ENCODE measurements at places on chromosomes 2 and 18. TPM values are rescaled to one million over a fixed set of nuclear protein-coding genes. Genes with fewer than 3 reads are reported as not detected.

The STAT4 gene
- total RNA-seq, result 0.80 TPM

The KIF1A gene
- total RNA-seq, result 3.0 TPM

The SERPINB4 gene
- total RNA-seq, result not detected

The RGPD4 gene
- not detected for total RNA-seq

DNA sequence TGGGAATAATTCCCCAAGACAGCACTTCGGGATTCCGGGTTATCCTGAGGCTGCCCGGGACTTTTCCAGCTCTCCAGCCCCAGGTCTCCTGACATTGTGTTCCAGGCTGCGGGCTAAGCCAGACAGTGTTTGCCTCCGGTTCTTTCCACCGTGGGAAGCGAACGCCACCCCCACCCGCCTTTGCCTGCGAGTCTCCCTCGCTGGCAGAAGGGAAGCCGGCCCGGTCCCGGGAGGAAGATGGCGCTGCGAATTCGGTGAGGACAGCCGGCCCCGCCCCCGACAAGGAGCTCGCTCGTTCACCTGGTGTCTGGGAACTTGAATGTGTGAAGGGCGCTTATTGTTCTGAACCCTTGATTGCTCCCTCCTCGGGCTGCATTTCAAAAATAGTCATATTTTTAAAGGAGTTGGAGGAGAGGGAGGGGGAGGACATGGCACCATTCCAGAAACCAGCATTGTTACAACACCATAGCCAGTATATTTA lies 2.9 kb downstream of the LRATD1 start:
- DNase-seq, result no peak
- H3K36me3 ChIP-seq, result no peaks in the 10 kb centered on the region
- H3K27ac ChIP-seq, result peak overlapping the region; percentile 91

- DNase-seq, result no peak
- no peaks in the 10 kb centered on the region for H3K36me3 ChIP-seq
- H3K4me3 ChIP-seq, result no peak overlapping the region
- H3K4me1 ChIP-seq, result no peaks in the 10 kb centered on the region
- H3K27me3 ChIP-seq, result no peaks in the 10 kb centered on the region
These were observed 55.4 kb upstream of the SMIM21 start for GRCh38 chr18:75482880-75483279.

- H3K36me3 ChIP-seq, result peaks cover 9% of the 10 kb centered on the region
- H3K27ac ChIP-seq, result no peak overlapping the region
- no peaks in the 10 kb centered on the region for H3K27me3 ChIP-seq
- DNase-seq, result no peak
These were observed 43.2 kb downstream of the CYB5A start for GRCh38 chr18:74248595-74248994.

DNA sequence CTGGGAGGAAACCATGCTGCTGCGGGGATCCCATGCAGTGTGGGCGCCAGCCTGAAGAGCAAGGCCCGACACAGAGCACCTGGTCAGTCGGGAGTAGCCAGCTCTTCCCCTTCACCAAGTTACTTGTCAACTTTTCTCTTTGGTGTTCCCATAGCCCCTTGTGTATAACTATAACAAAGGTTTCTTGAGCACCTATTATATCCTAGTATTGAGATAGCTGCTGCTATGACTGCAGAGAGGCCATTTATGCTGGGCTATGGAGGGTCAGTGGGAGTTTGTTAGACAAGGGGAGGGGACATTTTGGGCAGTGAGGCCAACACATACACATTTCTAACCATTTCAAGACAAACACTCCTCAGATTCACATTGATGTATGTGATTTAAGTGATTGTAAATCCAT lies 10.8 kb downstream of the HK2 start:
- no peaks in the 10 kb centered on the region for H3K27me3 ChIP-seq
- H3K4me1 ChIP-seq, result peaks cover 54% of the 10 kb centered on the region
- no peak overlapping the region for H3K4me3 ChIP-seq
- no peak for DNase-seq
- H3K36me3 ChIP-seq, result no peaks in the 10 kb centered on the region

Data from esophagus muscularis mucosa (tissue), 4 donors.